ENCODE measurements at places on chromosomes 16 and 17. TPM values are rescaled to one million over a fixed set of nuclear protein-coding genes. Genes with fewer than 3 reads are reported as not detected.
A peak's percentile ranks its signal among the peaks of the same experiment; 100 is the strongest.

GRCh38 chr17:55606488-55606815 is 95.2 kb upstream of the SMIM36 start:
- no peak for DNase-seq

DNA sequence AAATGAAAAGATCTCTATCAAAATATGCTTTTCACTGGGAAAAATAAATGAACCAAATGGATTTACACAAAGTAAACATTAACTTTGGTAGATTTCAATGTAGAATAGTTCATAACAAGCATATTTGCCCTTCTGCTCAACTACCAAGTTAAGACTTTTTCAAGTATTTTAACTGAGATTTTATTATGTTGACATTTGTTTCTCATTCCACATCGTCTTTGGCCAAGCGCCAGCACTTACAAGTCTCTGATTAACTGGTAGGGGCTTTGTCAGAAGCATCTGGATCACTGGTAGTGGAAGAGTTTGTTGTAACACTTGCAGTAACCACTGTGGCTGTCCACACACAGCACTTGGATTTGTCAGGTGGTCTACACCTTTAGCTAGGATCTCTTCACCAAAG is 22.9 kb downstream of the SLFN12L start:
- no peak for DNase-seq

GRCh38 chr17:8837563-8838075 is 29.9 kb downstream of the PIK3R6 start:
- DNase-seq: peak; percentile 25

DNA sequence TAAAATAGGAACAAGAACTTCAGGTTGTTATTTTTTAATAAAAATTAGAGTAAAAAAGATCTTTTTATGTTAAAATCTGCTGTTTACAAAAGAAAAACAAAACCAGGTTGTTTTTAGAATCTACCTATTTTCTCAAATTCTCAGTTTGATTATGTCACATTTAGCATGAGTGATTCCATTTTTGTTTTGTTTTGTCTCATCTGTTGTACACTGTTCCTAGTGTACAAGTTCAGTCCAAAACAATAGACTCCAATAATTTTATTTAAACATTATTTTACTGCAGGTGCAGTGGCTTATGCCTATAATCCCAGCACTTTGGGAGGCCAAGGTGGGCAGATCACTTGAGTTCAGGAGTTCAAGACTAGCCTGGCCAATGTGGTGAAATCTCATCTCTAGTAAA is 2142.7 kb downstream of the TP53TG3F start:
- DNase-seq: no peak

DNA sequence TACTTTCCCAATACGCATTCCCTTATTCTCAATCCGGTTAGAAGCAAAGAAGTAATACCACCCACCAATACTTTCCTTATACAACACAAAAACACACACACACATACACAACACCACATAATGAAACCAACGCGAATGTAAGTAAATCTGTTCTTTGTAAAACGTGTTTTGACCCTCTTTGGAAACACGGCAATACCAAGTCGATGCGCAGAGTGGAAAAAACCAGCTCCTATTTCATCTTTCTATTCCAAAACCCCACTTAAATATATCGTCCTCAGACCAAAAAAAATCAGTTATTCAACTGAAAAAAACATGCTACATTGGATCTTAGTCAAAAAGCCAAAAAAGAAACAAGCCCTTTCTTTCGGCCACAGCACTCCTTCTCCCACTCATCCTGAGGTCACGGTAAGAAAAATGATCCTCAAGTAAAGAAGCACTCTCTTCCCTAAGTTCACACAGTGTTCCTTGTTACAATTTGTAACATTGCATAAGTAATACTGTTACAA is 31.0 kb upstream of the ARL4D start:
- DNase-seq: peak; percentile 89

DNA sequence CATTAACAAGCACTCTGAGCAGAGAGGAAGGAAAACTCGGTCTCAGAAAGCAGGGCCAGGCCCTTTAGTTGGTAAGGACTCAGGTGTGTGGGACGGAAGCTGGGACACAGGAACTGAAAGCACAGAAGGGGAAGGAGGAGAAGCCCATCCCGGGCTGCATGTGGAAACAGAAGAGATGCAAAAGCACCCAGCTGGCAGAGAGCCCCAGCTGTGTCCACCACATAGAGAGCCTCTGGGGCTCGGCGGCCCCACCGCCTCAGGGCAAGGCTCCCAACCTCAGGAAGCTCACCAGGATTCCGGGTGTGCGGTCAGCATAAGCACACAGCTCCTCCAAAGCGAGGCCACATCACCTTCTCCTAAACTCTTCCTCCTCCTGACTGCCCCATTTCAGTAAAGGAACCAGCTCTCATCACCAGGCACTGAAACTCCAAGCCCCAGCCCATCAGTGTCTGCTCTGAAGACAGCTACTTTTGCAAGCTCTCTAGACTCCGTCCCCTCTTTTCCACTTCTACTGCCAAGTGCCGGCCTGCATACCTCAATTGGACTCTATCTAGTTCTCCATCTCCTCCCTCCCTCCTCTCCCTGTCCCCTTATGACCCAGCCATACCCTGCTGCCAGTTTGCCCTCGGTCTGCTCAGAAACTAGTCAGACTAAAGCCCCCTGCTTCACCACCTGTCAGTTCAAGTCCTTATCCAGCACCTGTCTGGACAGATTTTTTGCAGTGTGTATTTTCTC is 6.0 kb downstream of the ST3GAL2 start:
- DNase-seq: no peak

The TEKT1 gene
- total RNA-seq: not detected

The ZNF597 gene
- 0.90 TPM for total RNA-seq

GRCh38 chr16:67006930-67007658 is 18.7 kb downstream of the CES4A start:
- DNase-seq: no peak

- DNase-seq: no peak
Observed at GRCh38 chr17:6159541-6160231, 89.5 kb downstream of the WSCD1 start.

- no peak for DNase-seq
Observed at GRCh38 chr17:76091526-76092286, 11.9 kb downstream of the EXOC7 start.

The HID1 gene
- not detected for total RNA-seq

Data from H4 (cell line).